Lower leg skin (tissue), 4 donors: ENCODE measurements at places on chromosomes 1 and 21. TPM values are rescaled to one million over a fixed set of nuclear protein-coding genes. Genes with fewer than 3 reads are reported as not detected.

- DNase-seq: no peak
Measured at GRCh38 chr1:115092175-115092574, 2.9 kb upstream of the TSPAN2 start.

SON gene
- total RNA-seq: 199 TPM

PBX1 gene
- total RNA-seq: 15.3 TPM

PLA2G2D gene
- not detected for total RNA-seq

AGMAT gene
- not detected for total RNA-seq

NPR1 gene
- total RNA-seq: 10.1 TPM
